ENCODE measurements at places on chromosomes 2 and 18.

- DNase-seq: no peak
These were observed 91.0 kb downstream of the LIMS1 start for GRCh38 chr2:108625186-108625827.

DNA sequence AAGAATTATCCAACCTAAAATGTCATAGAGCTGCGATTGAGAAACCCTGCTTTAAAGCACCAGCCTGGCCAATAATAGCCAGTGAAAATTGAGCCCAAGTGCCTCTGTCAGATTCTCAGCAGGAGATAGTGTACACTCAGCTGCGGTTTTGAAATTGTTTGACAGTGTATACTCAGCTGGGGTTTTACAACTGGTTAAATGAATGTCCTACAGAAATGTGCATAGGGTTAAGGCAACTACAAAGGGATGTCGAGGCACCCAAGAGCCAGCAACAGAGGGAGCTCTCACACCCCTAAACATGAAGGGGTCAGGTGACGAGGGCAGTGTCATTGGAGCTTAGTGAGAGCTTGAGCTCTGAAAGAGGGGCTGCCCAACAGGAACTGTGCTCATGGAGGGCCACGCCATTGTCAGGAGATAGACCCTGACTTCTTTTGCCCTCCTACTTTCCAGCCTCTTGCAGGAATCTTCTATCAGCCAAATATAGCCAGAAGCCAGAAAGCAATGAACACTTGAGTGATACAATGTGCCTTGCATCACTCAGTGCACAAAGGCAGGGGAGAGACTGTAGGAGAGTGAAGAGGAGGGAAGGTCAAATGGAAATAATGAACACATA lies 15.1 kb downstream of the ACTG2 start:
- peak; percentile 60 for DNase-seq

GRCh38 chr2:124664363-124664762 lies 639.3 kb downstream of the CNTNAP5 start:
- DNase-seq: no peak

- no peak for DNase-seq
These were observed at the start of gene ICOS for GRCh38 chr2:203936535-203936934. Gene ICOS, plus strand, starts transcription at chr2:203936763. Its CDS starts 52 bp downstream, at chr2:203936815.

DNA sequence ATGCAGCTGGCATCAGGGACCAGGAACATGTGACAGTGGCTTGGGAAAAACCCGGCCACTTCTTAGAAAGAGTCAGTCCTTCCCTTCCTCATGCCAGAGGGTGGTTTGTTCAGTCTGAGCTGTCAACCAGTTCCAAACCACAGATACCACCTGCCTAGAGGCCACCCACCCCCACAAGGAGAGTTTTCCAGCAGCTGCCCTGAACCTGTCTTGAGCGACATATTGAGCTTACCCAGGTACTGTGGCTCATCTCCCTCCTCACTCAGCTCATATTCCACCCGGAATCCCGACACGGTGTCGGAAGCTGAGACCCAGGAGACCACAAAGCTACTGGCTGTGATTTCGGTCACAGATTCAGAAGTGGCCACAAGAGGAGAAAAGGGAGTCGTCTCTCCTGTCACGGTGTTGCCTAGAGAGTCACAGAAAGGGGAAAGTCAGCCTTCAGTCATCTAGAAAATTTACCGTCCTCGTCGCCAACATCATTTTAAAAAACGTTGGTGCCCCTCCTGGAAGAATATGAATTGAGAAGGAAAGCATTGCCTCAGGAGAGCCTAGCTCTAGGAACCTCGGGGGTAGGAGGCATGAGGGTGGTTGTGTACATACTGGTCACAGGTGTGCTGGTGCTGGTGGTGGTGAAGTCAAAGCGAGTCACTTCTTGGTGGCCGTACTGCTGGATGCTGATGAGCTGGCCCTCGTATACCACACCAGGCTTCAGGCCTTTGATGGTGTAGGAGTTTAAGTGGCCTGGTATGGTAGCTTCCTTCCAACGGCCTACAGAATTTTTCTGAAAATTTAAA lies 26.3 kb downstream of the FN1 start:
- DNase-seq: no peak

GRCh38 chr2:217068677-217069250 lies 208.9 kb upstream of the TNP1 start:
- DNase-seq: no peak

GRCh38 chr2:150167711-150168110 lies 319.8 kb downstream of the RND3 start:
- no peak for DNase-seq

- peak; percentile 66 for DNase-seq
These were observed 13.2 kb downstream of the ARL4C start for GRCh38 chr2:234483568-234484251.
